Stimulated activated CD8-positive, alpha-beta memory T cell treated with anti-CD3 and anti-CD28 coated beads, Interleukin-7, amount 100 ng/mL, for 1 hour (primary cell): ENCODE measurements at places on chromosomes 5 and 9.

DNA sequence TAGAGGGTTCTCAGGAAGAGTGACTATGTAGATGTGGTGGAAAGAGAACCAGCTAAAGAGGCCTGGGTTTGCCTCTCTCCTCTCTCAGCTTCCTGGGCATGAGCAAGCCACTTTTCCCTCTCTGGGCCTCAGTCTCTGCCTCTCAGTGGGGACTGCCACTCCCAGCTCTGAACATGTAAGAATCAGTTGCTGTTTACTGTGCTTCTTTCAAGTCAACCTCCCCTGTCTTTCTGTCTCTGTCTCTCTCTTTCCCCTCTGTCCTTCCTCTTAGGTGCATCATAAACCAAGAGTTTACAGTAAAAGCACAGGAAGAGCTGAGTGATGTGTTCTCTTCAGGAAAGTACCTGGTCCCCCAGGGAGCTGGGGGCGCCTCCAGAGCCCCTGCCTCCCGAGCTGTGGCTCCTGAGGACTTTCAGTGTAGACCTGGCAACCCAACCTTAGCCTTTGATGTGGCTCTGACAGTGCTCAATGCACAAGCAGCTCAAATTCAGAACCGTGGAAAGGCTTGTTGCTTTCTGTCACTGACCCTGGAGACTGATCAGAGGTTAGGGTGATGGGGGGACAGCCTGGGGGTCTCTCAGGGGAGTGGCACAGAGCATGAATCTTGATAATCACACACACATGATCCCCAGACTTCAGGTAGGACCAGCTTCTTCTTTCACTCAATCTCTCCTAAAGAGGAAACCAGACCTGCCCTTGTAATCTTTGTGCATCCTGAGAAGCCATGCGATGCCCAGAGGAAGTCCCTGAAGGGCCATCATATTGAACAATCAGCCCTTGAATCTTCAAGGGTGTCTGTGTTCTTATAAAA is 59.4 kb upstream of the TNFSF8 start:
- DNase-seq = no peak

- DNase-seq = no peak
Measured at GRCh38 chr9:2286825-2287455, 271.8 kb downstream of the SMARCA2 start.

DNA sequence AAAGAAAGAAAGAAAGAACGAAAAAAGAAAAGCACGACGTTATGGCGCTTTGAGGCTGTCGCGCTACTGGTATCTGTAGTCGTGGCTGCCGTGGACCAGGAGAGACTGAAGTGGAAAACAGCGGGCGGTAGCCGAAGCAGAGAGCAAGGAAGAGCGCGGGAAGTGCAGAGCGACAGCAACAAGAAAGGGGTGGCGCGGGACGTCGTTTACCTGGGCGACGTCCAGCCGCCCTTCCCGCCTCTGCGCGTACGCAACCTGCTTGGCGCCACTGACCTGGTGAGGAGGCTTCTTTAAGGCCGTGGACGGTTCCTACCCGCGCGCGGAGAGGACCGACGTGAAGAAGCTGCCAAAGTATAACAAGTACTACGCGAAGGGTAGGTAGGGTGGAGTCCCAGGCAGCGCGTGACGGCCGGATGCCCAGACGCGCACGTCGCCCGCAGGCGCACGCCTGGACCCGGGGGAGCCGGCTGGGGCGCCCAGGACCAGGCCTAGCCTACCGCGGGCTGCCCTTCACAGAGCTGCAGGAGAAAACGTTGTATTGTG is 15.4 kb downstream of the CCL28 start:
- DNase-seq = peak; percentile 14

- no peak for DNase-seq
Measured at GRCh38 chr9:13860019-13860418, 453.9 kb downstream of the NFIB start.

- no peak for DNase-seq
Measured at GRCh38 chr5:56148453-56148971, 84.6 kb downstream of the ANKRD55 start.

GRCh38 chr5:164504141-164504772 is 998.8 kb downstream of the MAT2B start:
- DNase-seq = no peak

DNA sequence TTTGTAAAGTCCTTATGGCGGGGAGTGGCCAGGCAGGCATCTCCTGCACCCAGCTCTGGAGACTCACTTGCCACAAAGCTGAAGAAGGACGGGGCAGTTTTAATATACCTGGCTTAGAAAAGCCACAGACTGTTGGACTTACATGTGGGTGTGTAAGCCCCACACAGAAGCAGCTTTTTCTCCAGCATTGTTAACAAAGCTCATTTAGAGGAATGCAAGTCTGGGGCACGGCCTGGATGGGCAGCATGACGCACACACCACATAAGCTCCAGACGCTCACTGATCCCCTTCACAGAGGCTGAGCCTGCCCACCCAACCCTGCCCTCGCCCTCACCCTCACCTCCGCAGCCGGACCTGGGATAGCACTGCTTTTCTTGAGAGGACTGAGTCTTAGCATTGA is 58.0 kb upstream of the PDE8B start:
- DNase-seq = no peak

DNA sequence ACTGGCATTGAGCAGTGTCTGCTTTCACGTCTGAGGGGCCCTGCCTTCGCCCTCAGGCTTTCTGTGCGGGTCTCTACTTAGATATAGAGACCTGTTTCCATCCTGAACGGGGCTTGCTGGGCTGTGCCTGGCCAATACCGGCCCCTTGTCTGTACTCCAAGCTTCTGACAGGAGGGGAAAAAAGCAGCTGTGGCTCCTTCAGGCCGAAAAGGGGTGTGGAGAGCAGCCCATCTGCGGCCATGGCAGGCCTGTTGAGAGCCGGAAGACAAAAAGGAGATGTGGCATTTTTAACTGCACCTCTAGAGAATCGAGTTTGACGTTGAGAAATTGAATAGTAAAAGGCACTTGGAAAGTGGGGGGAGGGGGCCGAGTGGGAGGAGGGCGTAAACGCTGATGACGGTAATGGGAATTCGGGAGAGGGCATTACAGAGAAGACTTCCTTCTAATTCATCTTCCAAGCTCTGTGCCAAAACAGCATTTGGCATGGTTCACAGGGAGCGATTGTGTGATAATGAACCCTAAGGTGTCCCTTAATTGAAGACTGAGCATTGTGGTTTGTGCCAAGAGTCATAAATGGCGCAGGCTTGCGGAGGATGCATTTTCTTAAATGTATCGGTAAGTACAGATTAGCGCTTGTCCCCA is 25.1 kb upstream of the PRDM12 start:
- no peak for DNase-seq
